ENCODE measurements at places on chromosomes 4 and X.

DNA sequence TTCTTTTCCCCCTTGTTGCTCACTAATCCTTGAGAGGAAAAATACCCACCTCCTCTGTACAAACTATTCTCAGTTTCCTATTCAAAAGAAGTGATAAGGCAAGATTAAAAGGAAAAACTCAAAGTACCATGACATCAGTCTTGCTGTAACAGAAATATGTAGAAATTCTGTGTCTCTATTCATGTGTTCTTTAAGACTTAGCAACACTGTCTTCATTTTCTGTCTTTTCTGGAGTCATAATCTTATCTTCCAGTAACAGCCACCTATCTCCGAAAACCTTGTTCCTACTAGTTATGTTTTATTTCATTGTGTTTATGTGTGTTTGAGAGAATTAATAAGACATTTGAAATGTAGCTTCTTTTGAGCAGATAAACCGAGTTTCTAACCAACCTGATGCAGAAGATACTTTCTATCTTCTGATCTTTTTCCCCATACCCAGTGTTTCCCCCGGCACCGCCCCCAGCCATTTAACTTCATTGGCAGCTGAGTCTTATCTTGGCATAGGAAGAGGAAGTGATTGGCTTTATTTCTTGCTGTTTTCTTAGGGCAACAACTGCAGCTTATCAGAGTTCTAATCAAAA lies 8.0 kb downstream of the FAM241A start:
- no peak for DNase-seq

DNA sequence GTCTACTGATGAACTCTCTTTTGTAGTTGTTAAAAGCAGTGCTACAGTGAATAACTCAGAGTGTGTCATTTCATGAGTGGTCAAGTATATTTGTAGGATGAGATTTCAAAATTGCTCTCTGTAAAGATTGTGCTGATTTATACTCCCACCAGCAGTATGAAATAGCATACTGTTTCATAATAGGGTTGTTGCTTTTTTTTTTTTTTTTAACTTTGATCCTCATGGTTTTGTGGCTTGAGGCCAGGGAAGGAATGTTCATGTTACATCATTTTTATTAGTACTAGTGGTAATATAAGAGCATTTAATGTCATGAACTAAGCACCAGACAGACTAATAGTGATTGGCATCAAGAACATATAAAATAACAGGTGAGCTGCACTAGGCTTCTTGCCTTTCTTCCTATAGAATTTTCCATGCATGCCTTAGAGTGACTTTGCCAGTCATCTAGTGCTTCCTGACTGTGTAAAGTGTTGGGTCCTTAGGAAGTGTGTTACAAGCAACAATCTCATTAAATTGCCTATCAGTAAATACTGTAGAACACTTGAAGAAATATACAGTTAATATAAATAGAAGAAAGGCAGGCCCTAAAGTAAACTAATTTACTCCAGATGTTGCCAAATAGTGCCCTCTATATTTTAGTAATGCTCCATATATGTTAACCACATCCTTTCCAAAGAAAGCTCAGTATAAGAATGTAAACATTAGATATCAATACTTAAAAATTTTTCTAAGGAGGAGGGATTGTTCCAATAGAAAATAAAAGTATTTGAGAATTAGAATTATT lies 38.6 kb upstream of the MSMO1 start:
- DNase-seq: peak; percentile 34

GRCh38 chrX:56764153-56764974 lies 35.3 kb downstream of the NBDY start:
- peak; percentile 83 for DNase-seq

GRCh38 chr4:93710101-93710846 lies 118.3 kb upstream of the ATOH1 start:
- no peak for DNase-seq

GRCh38 chrX:117895418-117895817 lies 221.2 kb downstream of the KLHL13 start:
- no peak for DNase-seq

DNA sequence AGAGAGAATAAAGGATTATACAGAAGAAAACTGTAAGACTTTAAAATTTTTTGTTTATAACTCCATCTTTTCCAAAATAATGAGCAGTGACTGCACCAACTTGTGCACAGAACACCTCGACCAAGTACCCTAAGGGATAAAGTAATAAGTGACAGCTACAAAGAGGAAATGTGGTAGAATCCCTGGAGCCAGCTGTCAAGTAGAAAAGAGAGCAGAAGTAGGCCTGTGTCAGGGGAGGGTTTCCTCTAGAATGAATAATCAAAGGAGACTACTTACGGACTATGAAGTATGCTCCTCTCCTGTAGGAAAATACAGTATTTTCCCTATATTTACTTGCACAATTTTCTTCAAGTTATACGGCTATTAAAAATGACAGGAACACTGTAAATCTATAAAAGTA lies 1.2 kb downstream of the EIF1AX start:
- DNase-seq: no peak

Measured in hepatic stellate cell (primary cell).